Fibroblast of skin of left biceps (primary cell): ENCODE measurements at places on chromosomes 3 and 15.

DNA sequence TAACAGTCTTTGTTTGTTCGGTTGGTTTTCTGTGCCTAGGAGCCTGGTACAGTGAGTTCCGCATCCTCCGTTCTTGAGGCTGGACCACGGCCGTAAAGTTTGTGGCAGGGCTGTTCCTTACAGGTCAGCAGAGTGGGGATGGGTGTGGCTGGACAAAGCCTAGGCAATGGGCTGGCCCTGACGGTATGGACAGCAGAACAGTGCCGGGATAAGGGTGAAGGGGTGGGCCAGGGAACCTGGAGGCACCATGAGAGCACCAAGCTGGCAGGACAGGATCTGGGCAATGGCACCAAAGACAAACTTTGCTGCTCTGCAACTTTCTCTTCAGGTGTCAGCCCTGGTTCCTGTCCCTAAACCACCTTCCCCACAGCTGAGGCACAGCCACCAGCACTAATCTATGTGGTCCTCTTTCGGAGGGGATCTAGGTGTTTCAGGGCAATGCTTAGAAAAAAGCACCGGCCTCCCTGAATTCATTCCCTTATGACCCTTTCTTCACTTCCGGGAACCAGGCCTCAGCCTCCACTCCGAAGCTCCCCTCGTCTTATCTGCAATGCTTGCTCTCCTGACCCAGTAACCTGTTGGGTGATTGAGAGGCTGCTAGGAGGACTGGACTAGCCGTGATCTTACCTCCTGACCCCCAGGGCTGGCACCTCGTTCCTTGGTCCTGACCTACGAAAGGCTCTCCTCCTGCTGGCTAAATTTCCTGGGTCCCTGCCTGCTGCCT is 54.4 kb downstream of the KLHL6 start:
- DNase-seq: no peak

DNA sequence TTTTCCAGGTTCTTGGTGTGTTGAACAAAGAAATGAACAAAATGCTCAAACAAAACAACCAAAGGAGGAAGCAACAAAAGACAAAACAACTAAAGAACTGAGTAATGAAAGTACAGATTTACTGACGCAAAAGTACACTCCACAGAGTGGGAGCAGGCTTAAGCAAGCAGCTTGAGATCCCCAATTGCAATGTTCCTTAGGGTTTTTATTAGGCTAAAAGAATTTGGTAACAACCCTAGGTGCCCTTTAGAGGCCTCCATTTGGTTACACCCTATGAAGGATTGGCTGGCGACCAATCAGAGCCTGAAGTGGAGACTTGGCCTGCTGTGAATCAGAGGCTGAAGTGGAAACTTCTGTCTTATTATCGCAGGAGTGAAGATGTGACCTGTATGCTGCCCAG is 243.4 kb upstream of the ATP10A start:
- DNase-seq: no peak

DNA sequence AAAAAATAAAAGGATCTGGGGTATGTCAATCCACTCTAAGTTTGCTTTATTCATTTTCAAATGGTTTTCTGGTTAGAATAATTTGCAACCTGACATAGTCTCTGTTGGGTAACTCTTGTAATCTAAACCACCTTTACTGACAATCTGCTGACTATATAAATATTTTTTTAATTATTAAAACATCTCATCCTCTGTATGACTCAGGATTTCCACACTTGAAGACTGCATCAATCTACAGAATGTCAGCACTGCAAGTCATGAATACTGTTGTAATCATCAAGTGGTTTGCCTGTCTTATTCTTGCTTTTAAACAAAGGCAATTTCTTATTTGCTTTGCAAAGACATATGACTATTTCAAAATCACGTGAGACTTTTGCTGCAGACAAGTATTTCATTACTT is 42.1 kb downstream of the VGLL3 start:
- DNase-seq: peak; percentile 98

DNA sequence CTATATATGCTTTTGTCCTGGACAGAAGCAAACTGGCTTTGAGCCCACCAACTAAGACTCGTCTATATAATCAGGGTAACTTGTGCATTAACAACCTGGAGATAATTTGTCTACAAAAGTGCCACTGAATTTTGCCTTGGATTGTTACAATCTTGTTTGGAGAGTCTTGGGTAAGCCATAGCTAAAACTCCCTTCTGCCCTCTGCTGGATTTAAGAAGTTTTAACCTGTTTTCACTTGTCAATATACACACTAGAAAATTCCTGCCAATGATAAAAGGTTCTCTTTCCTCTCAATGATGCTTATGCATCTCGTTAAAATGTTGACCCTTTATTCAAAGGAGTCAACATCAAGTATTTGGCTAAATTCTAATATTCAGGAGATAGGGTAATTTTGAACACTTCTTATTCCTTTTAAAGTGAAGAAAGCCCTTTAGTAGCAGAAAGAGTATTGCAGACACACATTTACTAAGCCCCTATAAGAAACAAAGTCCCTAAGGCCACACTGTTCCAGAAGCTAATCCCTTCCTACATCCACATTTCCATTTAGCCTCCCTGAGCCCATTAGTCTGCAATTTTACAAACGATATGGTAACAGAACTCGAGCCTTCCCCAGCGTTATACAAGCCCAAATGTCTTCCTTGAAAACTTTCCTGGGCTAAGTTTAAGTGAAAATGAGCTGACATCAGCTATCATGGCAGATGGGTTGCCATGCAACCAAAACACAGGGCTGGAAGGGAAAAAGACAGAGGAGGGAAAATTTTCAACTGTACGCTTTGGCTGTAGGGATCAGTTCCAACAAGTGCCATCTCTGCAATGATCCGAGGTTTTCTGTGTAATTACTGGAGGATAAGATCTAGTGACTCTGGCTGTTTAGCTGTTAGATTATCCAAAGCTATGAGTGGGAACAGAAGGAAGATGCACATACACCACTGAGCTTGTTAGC is 75.9 kb upstream of the FGF12 start:
- no peak for DNase-seq

- peak; percentile 5 for DNase-seq
These were observed 371.7 kb upstream of the RGMA start for GRCh38 chr15:93460717-93461116.

GRCh38 chr15:69237718-69238117 is 61.0 kb upstream of the PAQR5 start:
- no peak for DNase-seq

DNA sequence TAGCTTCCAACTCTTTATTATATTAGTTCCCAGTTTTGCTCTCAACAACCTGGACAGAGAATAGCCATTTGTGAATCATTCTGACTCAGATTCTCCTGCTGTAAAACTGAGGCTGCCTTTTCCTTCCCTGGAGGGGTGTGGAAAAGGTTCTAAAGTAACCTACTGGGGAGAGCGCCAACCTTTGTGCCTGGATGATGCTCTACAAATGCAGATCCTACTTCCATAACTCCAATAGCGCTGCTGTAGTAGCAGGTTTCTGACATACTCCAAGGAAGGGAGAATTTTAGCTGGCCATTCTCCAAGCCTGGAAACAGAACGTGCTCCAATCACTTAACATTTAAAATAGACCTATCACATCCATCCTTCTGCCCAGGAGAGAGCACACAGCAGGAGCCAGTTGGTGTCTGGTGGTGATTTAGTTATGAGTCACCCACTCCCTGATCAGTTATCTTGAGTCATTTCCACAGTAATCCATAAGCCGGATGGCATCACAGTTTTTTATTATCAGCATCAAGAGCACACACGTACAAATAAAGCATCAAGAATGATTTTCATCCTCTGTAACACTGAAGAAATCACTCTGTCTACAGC is 38.3 kb downstream of the MYH15 start:
- peak; percentile 77 for DNase-seq

DNA sequence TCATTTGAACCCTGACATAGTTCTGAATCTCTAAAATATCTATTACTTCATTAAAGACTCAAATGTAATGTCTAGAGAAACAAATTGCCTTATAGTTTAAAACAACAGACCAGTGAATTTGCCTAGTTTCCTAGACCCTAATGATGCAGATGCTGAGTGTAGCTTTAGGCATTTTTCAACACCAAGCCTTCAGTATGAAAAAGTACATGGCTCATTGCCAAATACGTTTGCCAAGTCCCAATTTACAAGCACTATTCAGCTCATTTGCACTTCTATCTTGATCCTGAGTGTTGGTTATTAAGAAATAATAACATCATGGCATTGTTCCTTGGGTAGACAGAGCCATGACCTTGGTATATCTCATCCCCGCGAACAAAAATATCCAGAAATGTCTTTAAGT is 46.8 kb downstream of the EOMES start:
- peak; percentile 47 for DNase-seq

DNA sequence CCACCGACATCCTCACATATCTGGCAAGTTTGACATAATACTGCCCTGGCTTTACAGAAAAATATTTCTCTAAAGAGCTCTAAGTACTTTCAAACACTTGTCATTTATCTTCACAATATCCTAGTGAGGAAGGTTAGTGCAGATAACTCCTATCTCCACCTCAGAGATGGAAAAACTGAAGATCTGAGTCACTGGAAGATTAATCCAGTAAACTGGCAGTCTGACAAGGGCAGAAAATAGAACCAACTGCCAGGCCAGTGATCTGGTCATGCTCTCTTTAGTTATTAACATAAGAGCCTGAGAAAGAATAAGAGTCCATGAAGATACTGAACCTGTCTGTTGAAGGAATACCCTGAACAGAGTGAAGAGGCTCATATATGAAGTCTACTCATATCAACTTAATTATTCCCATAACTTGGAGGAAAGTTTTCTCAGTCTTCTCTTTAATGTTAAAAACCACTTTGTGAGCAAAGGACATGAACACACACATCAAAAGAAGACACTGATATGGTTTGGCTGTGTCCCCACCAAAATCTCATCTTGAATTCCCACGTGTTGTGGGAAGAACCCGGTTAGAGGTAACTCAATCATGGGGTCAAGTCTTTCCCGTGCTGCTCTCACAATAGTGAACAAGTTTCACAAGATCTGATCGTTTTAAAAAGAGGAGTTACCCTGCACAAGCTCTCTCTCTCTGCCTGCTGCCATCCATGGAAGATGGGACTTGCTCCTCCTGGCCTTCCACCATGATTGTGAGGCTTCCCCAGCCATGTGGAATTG is 61.4 kb downstream of the GOLIM4 start:
- no peak for DNase-seq

GRCh38 chr3:16511681-16512434 is 1.6 kb downstream of the RFTN1 start:
- DNase-seq: no peak

DNA sequence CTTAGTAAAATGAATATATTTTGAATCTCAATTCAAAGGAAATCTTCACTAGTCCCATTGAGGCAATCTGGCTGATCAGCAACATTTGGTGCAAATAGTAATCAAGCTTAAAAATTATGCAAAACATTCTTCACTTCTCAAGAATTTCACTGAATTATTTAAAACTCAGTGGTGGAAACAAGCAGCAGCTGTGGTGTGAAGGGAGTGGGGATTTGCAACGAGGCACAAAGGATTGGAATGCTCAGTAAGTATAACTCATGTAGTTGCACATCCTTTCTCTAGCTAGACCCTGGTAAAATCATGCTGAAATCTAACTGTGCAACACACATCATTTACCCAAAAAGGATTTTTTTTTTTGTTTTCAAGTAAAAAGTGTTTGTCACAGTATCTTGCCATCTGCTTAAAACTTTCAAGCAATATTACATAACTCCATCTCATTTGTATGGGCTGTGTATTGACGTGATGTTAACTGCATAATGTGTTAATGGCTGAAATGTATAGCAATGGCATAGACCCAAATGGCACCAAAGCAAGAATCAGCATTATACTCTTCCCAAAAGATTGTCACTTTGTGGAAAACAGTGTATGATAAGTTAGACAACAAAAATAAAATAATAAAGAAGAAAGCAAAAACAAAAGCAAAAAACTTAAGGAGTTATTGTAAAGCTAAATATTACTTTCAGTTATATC is 816.6 kb downstream of the EPHA3 start:
- no peak for DNase-seq

DNA sequence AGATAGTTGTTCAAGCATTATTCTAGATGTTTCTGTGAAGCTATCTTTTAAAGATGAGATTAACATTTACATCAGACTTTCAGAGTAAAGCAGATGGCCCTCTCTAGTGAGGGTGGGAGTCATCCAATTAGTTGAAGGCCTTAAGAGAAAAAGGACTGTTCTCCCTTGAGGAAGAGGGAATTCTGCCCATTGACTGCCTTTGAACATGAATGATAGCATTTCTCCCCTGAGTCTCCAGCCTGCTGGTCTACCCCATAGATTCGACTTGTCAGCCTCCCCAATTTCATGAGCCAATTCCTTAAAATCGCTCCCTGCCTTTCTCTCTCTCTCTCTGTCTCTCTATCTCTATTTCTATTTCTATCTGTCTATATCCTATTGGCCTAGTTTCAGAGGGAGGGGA is 115.5 kb downstream of the EBLN2 start:
- no peak for DNase-seq

DNA sequence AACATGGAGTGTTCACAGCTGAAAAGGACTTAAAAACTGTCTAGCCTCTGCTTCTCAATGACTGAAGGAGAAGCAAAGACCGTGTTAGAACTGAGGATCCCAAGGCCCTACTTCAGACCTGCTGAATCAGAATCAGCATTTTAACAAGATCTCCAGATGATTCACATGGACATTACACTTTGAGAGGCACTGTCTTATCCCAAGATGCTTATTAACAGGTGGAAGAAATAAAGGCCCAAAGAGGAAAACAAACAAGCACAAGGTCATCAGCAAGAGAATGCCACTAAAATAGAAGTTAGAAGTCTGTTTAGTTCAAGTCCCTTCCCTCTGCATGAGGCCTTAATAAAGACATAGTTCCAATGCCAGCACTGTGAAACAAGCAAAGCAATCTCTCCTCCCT is 191.4 kb upstream of the BCL6 start:
- DNase-seq: no peak

DNA sequence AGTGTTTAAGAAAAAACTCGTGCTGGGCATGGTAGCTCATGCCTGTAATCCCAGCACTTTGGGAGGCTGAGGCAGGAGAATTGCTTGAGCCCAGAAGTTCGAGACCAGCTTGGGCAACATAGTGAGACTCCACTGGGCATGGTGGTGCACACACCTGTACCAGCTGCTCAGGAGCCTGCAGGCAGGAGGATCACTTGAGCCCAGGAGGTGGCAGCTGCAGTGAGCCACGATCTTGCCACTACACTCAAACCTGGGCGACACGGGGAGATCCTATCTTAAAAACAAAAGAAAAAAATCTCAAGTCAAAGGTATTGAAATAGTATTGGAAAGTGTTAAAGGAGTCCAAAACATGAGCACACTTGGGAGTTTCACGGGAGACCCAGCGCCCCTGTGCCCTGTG is 14.0 kb downstream of the KLF13 start:
- no peak for DNase-seq

GRCh38 chr3:197503652-197504051 is 52.1 kb downstream of the BDH1 start:
- no peak for DNase-seq

GRCh38 chr3:42831321-42831713 is 22.1 kb downstream of the ACKR2 start:
- peak; percentile 4 for DNase-seq
